Activated T-cell treated with anti-CD3 and anti-CD28 coated beads for 48 hours (primary cell): ENCODE measurements at places on chromosomes 7 and 10.

DNA sequence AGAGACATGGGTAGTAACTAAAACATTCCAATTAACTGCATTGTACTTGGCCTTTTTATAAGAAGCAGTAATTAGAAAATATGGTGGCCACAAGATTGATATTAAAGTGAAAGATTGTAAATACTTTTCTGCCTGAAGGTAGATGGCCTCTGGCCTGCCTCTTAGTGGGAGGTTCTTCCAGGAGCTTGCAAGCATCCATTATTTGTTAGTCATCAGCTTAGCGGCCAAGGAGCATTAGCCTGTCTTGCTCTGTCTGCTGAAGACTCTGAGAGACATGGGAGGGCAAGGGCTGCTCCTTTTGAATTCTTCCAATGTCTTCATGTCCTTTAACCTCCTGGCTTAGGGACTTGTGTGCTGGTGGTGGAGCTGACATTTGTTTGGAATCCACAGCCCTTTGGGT, 80.4 kb downstream of the TCF7L2 start:
- no peak for DNase-seq

GRCh38 chr10:129090618-129091366, 376.2 kb upstream of the MGMT start:
- DNase-seq: no peak

DNA sequence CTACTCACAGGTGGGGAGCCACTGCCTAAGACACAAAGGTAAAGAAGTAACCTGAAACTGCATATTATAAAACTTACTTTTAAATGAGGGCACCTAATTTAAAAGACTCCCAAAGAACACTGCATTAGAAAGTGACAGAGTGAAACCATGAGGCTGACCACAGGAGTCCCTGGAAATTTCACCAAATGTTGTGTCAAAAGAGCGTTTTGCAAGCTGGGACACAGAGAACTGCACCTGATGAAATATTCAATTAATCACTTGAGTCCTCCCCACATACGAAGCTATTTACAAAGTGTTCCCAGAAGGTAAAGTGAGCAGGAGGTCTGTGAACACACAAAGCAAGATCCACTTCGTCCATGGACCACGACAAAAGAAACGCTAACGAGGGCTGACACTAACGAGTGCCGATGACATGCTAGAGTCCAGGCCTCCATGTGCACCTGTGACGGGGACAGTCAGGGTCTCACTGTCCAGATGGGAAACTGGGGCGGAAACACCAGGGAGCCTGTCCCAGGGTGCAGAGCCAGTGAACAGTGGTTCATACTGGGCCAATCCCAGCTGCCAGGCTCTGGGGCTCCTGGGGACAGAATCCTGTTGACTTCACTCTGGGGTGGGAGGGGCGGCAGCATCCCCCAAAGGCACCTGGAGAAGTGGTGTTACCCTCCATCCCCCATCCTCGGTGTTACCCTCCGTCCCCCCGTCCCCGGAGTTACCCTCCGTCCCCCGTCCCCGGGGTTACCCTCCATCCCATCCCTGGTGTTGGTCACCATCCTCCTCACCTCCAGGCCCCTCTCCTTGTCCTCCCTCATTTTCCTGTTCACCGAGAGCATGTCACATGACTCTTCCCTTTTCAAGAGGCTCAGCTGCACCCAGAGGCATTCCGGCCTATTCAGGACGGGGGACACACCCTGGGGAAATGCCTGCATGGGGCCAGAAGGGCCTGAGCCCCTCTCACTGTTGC, 63.4 kb downstream of the DIP2C start:
- DNase-seq: no peak

DNA sequence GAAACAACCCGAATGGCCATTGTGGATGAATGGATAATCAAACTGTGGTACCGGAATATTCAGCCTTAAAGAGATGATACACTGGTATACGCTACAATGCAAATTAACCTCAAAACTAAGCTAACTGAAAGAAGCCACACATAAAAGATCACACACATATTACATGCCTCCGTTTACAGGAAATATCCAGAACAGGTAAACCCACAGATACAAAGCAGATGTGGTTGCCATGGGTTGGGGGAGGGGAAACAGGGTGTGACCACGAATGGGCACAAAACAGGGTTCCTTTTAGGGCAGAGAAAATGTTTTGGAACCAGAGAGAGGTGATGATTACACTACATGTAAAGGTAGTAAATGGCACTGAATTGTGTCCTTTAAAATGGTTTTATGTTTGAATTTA, 16.6 kb downstream of the ESYT2 start:
- no peak for DNase-seq

GRCh38 chr10:121684276-121684675, 86.0 kb upstream of the FGFR2 start:
- DNase-seq: no peak

DNA sequence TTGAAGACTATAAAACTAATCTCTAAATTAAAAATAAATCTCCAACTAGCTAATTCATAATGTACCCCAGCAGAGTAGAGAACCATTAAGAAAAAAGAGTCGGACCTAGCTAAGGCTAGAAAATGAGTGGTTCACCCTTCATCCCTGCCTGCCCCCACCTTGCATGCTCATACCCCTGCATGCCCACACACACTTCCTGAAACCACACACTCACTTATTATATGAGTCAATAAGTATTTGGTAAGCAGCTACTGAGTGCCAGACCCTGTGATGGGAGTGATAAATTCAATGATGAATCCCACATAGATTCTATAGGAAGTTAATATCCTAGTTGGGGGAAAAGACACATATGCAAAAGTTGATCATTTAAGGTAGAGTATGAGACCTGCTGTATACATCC, 152.9 kb upstream of the INHBA start:
- DNase-seq: no peak

DNA sequence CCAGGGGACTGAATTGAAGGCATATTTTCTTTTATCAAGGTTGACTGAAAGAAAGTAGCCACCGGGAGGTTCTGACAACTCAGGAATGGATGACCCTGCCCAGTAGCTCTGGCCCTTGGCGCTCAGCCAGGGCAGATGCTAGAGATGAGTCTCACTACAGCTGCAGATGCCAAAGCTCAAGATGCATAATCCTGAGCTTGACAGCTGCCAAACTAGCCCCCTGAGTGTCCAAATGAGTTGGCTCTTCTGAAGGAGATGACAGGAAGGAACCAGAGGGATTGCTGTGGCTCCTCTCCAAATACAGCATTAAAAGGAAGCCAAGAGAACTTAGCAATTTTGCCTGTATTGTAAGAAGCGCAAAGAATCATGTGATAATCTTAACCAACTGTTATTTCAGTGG, 78.4 kb downstream of the NXPH1 start:
- DNase-seq: no peak

DNA sequence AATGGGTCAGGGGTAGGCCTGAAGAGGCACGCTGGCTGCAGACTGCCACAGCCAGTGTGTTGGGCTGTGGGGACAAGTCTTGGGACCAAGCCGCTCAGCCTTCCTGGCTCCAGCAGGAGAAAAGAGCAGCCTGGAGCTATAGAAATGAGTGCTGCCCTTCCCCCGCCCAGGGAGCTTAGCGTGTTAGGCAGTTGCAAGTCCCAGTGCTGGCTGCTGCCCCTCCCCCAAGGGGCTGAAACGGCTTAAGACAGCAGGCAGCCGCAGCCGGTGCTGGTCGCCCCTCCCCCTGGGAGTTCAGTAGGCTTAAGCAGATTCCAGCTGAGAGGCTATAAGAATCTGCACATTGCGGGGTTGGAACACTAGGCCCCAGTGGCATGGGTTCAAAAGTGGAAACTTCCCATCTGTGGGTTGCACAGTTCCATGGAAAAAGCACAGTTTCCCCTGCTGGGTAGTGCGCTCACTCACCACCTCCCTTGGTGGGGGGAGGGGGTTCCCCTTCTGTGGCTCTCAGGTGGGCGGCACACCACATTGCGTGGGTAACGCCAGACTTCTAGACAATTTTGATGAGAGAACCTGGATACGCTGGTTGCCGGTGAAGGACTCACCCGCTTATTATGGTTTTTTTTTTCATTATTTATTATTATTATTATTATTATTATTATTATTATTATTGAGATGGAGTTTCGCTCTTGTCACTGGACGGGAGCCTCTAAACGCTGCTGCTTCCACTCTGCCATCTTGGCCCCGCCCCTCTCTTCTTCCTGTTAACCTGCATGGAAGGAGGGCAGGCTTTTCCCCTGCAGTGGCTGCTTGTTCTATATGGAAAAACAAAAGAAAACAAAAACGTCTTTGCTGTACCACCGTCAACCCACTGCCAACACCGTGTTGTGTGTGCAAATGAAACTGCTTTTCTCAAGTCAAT, 151.1 kb downstream of the CXCL12 start:
- DNase-seq: no peak

GRCh38 chr7:85196696-85197095, 9.8 kb upstream of the SEMA3D start:
- DNase-seq: no peak

GRCh38 chr7:40439686-40440085, 304.9 kb downstream of the SUGCT start:
- DNase-seq: no peak

DNA sequence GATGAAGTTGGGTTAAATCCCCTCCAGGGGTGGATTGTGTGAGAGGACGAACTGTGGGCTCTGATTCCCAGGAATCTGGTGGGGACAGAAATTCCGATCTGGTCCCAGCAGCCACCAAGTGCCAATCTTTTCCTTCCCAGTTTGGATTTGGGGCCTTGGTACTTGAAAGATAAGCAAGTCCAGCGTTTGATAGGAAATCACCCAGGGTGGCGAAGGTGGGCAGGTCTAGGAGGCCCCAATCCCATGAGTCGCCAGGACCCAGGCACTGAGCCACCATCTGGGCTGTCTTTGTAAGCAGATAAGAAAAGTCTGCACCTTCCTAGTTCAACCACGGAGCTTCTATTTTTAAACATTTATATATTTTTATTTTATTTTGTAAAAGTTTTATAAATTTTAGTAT, 122.6 kb upstream of the LSM8 start:
- DNase-seq: no peak

DNA sequence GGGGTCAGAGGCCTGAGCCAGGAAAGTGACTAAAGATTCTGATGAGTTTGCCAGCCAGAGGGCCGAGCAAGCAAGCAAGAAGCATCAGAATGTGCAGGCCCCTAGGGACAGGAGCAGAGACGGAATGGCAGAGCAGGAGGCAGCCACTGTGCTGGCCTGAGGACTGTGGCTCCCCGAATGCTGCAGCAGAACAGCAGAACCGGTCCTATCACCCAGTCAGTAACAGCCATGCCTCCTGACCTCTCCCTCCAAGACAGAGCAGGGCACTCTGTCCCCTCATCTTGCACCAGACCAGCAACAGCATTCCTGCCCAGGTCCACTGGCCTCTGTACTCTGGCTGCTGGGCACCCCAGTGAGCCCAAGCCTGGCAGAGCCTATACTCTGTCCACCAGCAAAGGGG, 85.9 kb downstream of the ARHGAP22 start:
- DNase-seq: no peak

- DNase-seq: no peak
These were observed 49.8 kb downstream of the POU6F2 start for GRCh38 chr7:39027491-39027890.

- DNase-seq: peak; percentile 29
These were observed 18.6 kb downstream of the RABGEF1 start for GRCh38 chr7:66758950-66759628.

- no peak for DNase-seq
These were observed 2.2 kb upstream of the MET start for GRCh38 chr7:116669769-116670168.

DNA sequence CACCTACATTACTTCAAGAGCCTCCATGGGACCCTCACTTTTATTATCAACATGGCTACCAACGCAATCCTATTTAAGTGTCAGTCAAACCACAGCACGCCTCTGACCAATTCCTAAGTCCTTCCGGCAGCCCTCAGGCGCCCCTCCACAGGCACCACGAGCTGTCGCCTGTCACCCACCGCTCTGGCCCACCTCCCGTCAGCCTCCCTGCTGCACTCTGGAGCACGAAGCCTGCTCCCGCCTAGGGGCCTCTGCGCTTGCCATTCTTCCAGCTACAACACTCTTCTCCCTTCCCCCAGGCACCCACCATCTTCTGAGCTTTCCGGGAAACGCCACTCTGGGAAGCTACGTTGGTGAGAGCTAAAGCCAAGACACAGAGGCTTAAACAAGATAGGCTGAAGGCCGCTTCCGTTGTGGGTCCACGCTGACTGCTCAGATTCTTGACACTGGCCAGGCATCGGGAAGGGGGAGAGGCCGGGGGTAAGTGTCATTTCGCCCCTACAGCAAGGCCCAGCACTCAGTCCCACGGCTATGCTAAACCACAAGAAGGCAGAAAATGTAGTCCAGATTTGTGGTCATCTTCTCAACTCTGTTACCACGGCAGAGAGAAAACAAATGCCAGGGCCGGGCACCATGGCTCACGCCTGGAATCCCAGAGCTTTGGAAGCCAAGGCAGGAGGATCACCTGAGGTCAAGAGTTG, 56.7 kb downstream of the GNA12 start:
- DNase-seq: no peak

GRCh38 chr10:6009150-6009549, 31.8 kb upstream of the IL15RA start:
- no peak for DNase-seq

GRCh38 chr7:55073976-55074528, 55.2 kb downstream of the EGFR start:
- DNase-seq: no peak

DNA sequence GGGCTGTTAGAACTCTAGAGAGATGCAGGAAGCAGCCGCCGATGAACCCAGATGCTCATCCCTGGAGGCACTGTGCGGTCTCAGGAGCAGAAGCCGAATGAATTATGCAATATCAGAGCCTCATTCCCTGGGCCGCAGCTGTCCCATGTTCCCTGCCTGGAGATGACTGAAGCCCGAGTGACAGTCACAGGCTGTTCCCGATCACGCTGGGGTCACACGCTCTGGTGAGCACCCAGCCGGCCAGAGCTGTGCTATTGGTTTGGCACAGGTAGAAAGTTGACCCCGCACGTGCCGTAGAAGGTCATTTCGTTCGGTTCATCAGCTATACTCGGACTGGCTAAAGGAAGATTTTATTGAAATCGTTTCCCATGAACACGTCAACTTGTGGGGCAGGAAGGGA, 140.5 kb upstream of the SH2B2 start:
- DNase-seq: no peak

DNA sequence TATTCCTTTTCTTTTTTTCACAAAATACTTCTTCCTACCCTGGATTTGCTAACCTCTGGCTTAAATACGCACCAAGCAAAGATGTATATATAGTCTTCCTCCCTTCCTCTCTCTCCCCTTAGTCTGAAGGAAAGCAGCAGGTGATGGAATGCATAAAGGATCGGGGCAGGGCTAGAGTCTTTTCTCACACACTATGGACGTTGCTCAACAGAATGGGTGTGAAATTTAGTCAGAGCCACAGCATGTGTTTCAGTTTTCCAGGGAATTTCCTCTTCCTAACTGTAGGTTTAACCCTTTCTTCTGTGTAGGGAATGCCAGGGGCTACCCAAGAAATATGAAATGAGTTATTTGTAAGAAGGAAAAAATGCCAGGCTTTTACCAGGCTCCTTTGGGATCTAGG, 71.4 kb upstream of the NFKB2 start:
- DNase-seq: no peak
